ENCODE measurements at places on chromosomes 7 and 10. TPM values are rescaled to one million over a fixed set of nuclear protein-coding genes. Genes with fewer than 3 reads are reported as not detected.

The TFEC gene
- total RNA-seq: 1.3 TPM

The SNX10 gene
- total RNA-seq: 3.5 TPM

DNA sequence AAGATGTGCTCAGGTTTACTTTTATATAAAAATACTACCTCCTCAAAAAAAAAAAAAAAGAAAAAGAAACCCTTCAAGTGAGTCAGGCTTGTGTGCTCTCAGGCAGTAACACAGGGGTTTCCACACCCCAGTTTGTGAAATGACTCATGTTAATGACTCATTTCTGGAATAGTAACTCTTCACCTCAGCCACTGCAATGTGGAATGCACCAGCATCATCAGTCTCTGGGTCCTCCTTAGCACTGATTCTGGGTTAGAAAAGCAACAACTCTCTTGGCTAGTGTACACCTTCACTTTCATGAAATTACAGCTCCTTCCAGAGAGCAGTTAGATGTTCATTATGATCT, 110.6 kb downstream of the EMX2 start:
- no peak overlapping the region for H3K27ac ChIP-seq

DNA sequence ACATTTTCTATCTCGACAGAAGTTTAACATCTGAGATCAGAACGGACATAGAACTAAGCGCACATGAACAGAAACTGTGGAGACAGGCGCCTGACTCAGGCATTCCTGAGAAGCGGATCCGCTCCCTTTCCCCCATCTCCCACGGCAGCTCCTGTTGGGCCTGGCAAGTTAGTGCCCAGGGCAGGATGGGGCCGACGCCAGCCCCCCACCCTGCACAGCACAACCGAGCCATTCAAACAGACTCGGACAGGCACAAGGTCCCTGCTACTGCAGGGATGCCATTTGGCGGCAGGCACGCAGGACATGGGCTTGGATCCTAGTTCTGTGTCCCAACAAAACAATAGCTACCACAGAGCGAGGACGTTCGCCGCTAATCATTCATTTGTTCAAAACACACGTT, 271.8 kb downstream of the USP6NL start:
- H3K27me3 ChIP-seq: no peaks in the 10 kb centered on the region
- H3K27ac ChIP-seq: no peak overlapping the region
- no peak for DNase-seq
- no peak overlapping the region for H3K4me3 ChIP-seq
- H3K36me3 ChIP-seq: no peaks in the 10 kb centered on the region

GRCh38 chr7:88091988-88092675, 127.7 kb downstream of the SRI start:
- no peaks in the 10 kb centered on the region for H3K27me3 ChIP-seq
- H3K27ac ChIP-seq: no peak overlapping the region

DNA sequence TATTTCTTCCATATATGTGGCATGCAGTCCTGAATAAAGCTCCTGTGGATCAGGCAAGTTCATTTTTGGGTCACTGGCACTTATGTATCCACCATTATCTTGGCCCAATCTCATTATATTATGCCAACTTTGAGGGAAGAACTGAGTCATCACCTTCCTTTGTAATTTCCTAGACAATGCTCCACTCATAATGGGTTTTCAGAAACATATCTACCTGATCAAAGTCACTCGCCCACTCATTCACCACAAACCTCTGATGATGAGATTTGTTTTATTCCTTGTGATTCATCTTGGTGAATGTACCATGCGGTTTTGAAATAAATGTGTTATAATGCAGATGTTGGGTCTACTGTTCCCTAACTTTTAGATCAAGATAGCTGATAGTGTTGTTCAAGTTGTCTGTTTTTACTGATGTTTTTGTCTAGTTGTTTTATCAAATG, 525.8 kb downstream of the KIF20B start:
- H3K36me3 ChIP-seq: no peaks in the 10 kb centered on the region
- H3K4me3 ChIP-seq: no peak overlapping the region
- no peak overlapping the region for H3K27ac ChIP-seq
- H3K27me3 ChIP-seq: no peaks in the 10 kb centered on the region
- no peaks in the 10 kb centered on the region for H3K4me1 ChIP-seq
